Endodermal cell (in vitro differentiated cells): ENCODE measurements at places on chromosomes 2 and 18. TPM values are rescaled to one million over a fixed set of nuclear protein-coding genes. Genes with fewer than 3 reads are reported as not detected.
A peak's percentile ranks its signal among the peaks of the same experiment; 100 is the strongest.

DNA sequence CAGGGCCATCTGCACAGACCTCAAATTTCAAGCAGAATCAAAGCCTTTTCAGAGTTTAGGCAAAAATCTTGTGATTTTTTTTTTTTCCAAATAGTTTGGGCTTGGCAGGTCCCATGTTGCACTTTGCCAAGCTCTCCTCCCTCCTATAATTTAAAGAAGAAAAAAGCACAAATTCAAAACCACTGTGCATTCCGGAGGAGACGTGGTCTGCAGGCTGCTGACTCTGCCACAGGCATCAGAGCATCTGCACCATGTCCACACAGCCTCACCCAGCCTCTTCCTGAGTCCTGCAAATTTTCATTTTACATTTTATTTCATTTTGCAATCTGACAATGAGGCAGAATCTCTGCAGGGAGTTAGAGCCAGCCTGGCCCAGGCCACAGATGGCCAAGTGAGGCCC, 15.7 kb upstream of the GPC1 start:
- DNase-seq = no peak
- no peak overlapping the region for H3K27ac ChIP-seq
- no peaks in the 10 kb centered on the region for H3K4me1 ChIP-seq
- H3K27me3 ChIP-seq = no peaks in the 10 kb centered on the region

- H3K27ac ChIP-seq = no peak overlapping the region
- no peaks in the 10 kb centered on the region for H3K4me1 ChIP-seq
- H3K27me3 ChIP-seq = no peaks in the 10 kb centered on the region
Observed at GRCh38 chr2:232843834-232844233, 26.2 kb upstream of the SNORC start.

GRCh38 chr2:233668605-233669260, 3.0 kb upstream of the UGT1A9 start:
- no peaks in the 10 kb centered on the region for H3K36me3 ChIP-seq
- H3K4me1 ChIP-seq = no peaks in the 10 kb centered on the region
- no peak overlapping the region for H3K4me3 ChIP-seq

GRCh38 chr2:191465766-191466420, 212.0 kb upstream of the NABP1 start:
- H3K27me3 ChIP-seq = no peaks in the 10 kb centered on the region
- no peaks in the 10 kb centered on the region for H3K4me1 ChIP-seq
- no peak for DNase-seq
- H3K36me3 ChIP-seq = no peaks in the 10 kb centered on the region

DNAJC27 gene
- 6.2 to 14.6 TPM (median 6.5 TPM) in 3 replicates for total RNA-seq

G6PC2 gene
- not detected in 3 replicates for total RNA-seq

- no peak overlapping the region for H3K27ac ChIP-seq
- H3K4me3 ChIP-seq = no peak overlapping the region
- DNase-seq = no peak
- no peaks in the 10 kb centered on the region for H3K36me3 ChIP-seq
Observed at GRCh38 chr2:143355870-143356269, 226.7 kb downstream of the ARHGAP15 start.

DPYSL5 gene
- 2.6 and 3.5 TPM in 2 replicates for total RNA-seq

GRCh38 chr2:106358081-106358480, 110.1 kb downstream of the RGPD3 start:
- no peaks in the 10 kb centered on the region for H3K27me3 ChIP-seq
- no peak overlapping the region for H3K4me3 ChIP-seq
- peaks cover 7% of the 10 kb centered on the region for H3K4me1 ChIP-seq
- H3K27ac ChIP-seq = no peak overlapping the region

CPLX4 gene
- not detected in 3 replicates for total RNA-seq

DNA sequence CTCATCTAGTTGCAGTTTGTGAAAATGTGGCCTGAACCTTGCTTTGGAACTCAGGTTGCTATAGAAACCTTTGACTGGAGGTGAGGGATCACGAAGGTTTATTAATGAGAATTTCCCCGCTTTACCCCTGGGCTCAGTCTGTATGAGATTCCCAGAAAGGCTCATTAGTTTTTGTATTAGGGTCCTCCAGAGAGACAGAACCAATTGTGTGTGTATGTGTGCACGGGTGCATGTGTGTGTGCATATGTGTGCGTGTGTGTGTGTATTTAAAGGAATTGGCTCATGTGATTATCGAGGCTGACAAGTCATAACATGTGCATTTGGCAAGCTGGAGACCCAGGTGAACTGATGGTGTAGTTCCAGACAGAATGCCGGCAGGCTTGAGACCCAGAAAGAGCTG, 113.8 kb upstream of the DLX2 start:
- H3K36me3 ChIP-seq = no peaks in the 10 kb centered on the region
- no peak overlapping the region for H3K4me3 ChIP-seq

ACAA2 gene
- total RNA-seq = 126 to 128 TPM (median 126 TPM) in 3 replicates

- H3K36me3 ChIP-seq = no peaks in the 10 kb centered on the region
- no peaks in the 10 kb centered on the region for H3K27me3 ChIP-seq
- H3K27ac ChIP-seq = no peak overlapping the region
- no peaks in the 10 kb centered on the region for H3K4me1 ChIP-seq
- DNase-seq = no peak
- no peak overlapping the region for H3K4me3 ChIP-seq
Observed at GRCh38 chr2:19195661-19196060, 162.8 kb downstream of the OSR1 start.

DNA sequence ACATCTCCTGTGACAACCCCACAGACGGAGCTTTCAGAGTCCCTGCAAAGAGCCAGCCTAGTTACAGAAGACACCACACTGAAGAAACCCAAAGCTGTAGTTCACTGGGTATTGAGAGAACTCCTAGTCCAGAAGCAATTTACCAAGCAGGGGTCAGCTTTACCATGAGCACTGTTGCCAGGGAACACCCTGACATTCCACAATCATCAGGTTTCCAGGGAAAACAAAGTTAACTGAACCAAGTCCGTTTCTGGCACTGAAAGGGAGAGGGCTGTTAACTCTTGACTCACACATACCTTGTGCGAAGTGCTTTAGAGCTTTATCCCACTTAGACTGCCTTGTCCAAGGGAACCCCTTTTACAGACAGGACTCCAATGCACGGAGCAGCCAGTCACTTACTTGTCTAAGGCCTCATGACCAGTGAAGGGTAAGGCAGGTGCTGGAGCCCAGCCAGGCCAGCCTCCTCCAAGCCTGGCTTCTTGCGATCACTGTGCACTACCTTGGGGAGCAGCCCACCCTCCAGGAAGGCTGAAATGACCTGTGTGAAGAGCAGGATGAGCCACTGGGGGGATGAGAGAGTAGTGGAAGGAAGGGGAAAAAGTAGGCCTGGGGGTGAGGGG, 53.9 kb downstream of the REEP1 start:
- H3K4me1 ChIP-seq = peaks cover 10% of the 10 kb centered on the region
- DNase-seq = no peak
- no peak overlapping the region for H3K4me3 ChIP-seq
- H3K36me3 ChIP-seq = no peaks in the 10 kb centered on the region
- peaks cover 91% of the 10 kb centered on the region for H3K27me3 ChIP-seq

DNA sequence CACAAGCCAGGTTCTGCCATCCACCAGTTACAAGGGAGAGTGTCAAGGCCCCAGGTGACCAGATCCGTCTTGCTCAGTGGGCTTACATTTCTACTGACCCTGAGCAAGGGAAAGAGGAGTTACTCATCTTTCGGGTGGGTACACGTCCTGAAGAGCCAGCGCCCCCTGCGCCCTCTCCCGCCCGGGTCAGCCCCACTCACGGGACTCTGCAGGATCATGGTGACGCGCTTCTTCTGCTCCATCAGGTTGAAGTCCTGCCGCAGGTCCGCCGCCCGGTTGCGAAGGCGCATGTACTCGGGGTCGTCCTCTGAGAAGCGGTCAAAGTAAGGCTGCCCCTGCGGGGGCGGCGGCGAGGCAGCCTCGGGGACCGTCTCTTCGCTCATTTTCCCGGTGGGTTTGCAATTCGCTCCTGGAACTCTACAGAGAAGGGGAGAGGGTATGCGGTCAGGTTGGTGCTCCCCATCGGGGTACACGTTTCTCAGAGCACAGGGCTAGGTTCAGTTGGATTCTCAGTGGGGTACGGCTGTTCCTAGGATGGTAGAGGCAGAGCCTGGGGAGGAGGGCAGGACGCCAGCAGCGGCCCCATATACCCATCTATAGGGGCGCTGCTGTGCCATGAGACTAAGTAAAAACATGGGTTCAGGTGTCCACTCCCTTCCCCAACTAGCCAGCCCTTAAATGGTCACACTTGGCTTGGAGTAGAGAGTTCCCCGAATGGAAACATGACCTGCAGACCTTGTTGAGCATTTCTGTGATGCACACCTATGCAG, 61.8 kb downstream of the ADD2 start:
- H3K36me3 ChIP-seq = no peaks in the 10 kb centered on the region
- H3K4me3 ChIP-seq = no peak overlapping the region
- H3K4me1 ChIP-seq = peaks cover 5% of the 10 kb centered on the region
- H3K27me3 ChIP-seq = no peaks in the 10 kb centered on the region
- no peak overlapping the region for H3K27ac ChIP-seq
- DNase-seq = peak; percentile 42

DNA sequence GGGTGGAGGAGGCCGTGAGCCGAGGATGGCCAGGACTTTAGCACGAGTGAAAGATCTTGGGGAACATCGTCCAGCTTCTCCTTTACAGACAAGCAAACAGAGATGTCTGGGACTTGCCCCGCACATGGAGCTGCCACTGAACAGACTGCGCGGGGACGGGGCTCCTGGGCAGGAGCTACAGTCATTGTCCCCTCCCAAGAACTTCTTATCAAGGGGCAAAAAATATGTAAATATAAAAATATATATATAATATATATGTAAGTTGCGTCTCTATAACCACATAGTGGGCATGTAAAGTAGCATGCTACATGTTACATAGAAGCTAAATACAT, 245.0 kb upstream of the SALL3 start:
- H3K27me3 ChIP-seq = no peaks in the 10 kb centered on the region
- DNase-seq = no peak
- H3K27ac ChIP-seq = no peak overlapping the region
- no peaks in the 10 kb centered on the region for H3K4me1 ChIP-seq
- no peaks in the 10 kb centered on the region for H3K36me3 ChIP-seq

GRCh38 chr2:201795607-201796477, 10.5 kb upstream of the CDK15 start:
- H3K27me3 ChIP-seq = no peaks in the 10 kb centered on the region
- DNase-seq = peak; percentile 81
- no peaks in the 10 kb centered on the region for H3K4me1 ChIP-seq
- H3K27ac ChIP-seq = no peak overlapping the region
- H3K4me3 ChIP-seq = no peak overlapping the region

GRCh38 chr2:120206022-120206581, 17.1 kb downstream of the TMEM185B start:
- DNase-seq = peak; percentile 92
- H3K4me3 ChIP-seq = no peak overlapping the region
- H3K4me1 ChIP-seq = no peaks in the 10 kb centered on the region
- no peak overlapping the region for H3K27ac ChIP-seq
- no peaks in the 10 kb centered on the region for H3K36me3 ChIP-seq

DNA sequence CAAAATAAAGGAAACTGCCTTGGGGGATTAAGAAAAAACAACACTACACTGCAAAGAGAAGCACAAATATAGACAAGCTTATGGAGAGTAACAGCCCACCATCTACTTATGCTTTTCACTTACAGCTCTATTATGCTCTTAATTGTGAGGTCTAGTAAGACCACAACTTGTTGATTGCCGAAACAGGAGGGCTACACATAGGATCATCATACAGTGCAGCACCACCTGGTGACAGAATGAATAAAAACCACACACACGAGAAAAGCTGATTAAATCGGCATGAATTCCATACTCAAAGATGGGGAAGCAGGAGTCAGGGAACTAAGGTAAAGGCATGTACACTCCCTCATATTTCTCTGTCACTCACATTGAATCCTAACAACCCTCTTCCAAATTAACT, 259.2 kb downstream of the IKZF2 start:
- H3K4me1 ChIP-seq = no peaks in the 10 kb centered on the region
- H3K27ac ChIP-seq = no peak overlapping the region
- DNase-seq = peak; percentile 55
- no peaks in the 10 kb centered on the region for H3K36me3 ChIP-seq
- no peaks in the 10 kb centered on the region for H3K27me3 ChIP-seq

GRCh38 chr2:224284134-224284946, 117.6 kb downstream of the FAM124B start:
- H3K36me3 ChIP-seq = no peaks in the 10 kb centered on the region
- H3K4me3 ChIP-seq = no peak overlapping the region
- no peaks in the 10 kb centered on the region for H3K4me1 ChIP-seq
- no peaks in the 10 kb centered on the region for H3K27me3 ChIP-seq
- no peak overlapping the region for H3K27ac ChIP-seq

- peaks cover 21% of the 10 kb centered on the region for H3K36me3 ChIP-seq
- H3K4me1 ChIP-seq = peaks cover 9% of the 10 kb centered on the region
- H3K27ac ChIP-seq = no peak overlapping the region
- no peak for DNase-seq
Observed at GRCh38 chr2:231785413-231785812, 832 bp upstream of the COPS7B start.

GRCh38 chr2:152421521-152422370, 86.8 kb downstream of the FMNL2 start:
- H3K4me1 ChIP-seq = peaks cover 9% of the 10 kb centered on the region
- no peaks in the 10 kb centered on the region for H3K27me3 ChIP-seq
- no peak overlapping the region for H3K4me3 ChIP-seq
- no peaks in the 10 kb centered on the region for H3K36me3 ChIP-seq

POTEC gene
- total RNA-seq = not detected in 2 replicates

GRCh38 chr2:129801575-129801974, 177.9 kb upstream of the RAB6C start:
- no peaks in the 10 kb centered on the region for H3K4me1 ChIP-seq
- no peak overlapping the region for H3K4me3 ChIP-seq
- H3K27me3 ChIP-seq = no peaks in the 10 kb centered on the region
- no peaks in the 10 kb centered on the region for H3K36me3 ChIP-seq

ALPI gene
- total RNA-seq = not detected in 2 replicates

TCF23 gene
- total RNA-seq = not detected in 2 replicates

DNA sequence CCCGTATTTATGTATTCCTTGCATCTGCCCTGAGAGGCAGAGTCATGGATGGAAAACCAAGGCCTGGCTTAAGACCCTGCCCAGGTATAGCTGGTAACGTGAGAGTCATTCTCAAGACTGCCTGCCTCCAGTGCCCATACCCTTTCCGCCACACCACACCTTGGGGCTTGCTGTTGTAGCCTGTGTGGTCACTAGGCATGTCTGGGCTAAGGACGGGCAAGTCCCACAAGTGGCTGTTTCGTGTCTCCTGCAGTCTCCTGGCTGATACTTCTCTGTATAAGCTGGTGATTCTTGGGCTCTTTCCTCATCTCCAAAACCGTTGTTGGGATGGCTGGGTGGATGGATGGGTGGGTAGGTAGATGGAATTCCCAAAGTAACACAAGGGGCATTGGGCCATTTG, 269.8 kb downstream of the KLHL29 start:
- no peak for DNase-seq
- no peak overlapping the region for H3K4me3 ChIP-seq
- H3K4me1 ChIP-seq = no peaks in the 10 kb centered on the region
- no peak overlapping the region for H3K27ac ChIP-seq
- H3K27me3 ChIP-seq = no peaks in the 10 kb centered on the region

DNA sequence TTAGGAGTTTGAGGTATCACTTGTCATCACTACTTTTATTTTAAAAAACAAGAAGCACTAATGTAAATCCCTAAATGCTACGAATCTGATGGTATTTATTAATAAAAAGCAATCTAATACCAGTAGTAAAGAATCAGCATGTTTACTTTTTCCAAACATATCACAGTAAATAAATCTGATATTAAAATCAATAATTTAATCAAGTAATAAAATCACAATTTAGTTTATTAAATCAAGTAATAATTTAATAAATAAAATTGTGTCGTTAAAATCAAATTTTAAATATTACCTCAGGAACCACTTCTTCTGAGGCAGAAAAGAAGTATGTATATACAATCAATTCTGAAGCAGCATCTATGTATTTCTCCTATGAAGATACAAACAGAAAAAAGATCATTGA, 18.0 kb downstream of the TMX3 start:
- H3K4me3 ChIP-seq = no peak overlapping the region
- H3K4me1 ChIP-seq = peaks cover 3% of the 10 kb centered on the region
- H3K27ac ChIP-seq = no peak overlapping the region
- no peaks in the 10 kb centered on the region for H3K27me3 ChIP-seq

LRATD1 gene
- 2.1 to 9.9 TPM (median 2.6 TPM) in 3 replicates for total RNA-seq

- H3K36me3 ChIP-seq = no peaks in the 10 kb centered on the region
- no peaks in the 10 kb centered on the region for H3K27me3 ChIP-seq
- no peak overlapping the region for H3K4me3 ChIP-seq
Observed at GRCh38 chr2:217890445-217890844, 112.3 kb downstream of the TNS1 start.
